CD4-positive, CD25-positive, alpha-beta regulatory T cell (primary cell): ENCODE measurements at places on chromosomes 7 and 10. TPM values are rescaled to one million over a fixed set of nuclear protein-coding genes. Genes with fewer than 3 reads are reported as not detected.

ICA1 gene
- 11.3 TPM for total RNA-seq

CRYGN gene
- total RNA-seq, result 0.39 TPM

MACROH2A2 gene
- 2.4 TPM for total RNA-seq

DNA sequence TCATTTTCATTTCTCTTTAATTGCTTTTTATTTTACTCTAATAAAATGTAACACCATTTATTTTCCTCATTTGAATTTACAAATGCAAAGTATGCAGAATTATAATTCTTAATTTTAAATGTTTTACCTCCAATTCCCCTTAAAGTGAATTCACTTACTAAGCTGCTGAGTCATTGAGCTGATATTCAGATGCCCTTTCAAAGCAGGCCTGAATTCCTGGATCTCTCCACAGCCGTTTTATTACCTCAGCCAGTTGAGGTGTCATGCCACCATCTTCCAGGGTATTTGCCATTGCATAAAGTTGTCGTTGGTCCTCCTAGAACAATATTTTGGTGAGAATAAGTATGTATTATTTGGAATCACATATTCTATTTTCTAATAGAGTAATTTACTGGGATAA is 33.2 kb downstream of the GNAT3 start:
- DNase-seq, result no peak

GHRHR gene
- not detected for total RNA-seq

- no peak for DNase-seq
Measured at GRCh38 chr7:148657929-148658328, 40.8 kb upstream of the CUL1 start.

DNA sequence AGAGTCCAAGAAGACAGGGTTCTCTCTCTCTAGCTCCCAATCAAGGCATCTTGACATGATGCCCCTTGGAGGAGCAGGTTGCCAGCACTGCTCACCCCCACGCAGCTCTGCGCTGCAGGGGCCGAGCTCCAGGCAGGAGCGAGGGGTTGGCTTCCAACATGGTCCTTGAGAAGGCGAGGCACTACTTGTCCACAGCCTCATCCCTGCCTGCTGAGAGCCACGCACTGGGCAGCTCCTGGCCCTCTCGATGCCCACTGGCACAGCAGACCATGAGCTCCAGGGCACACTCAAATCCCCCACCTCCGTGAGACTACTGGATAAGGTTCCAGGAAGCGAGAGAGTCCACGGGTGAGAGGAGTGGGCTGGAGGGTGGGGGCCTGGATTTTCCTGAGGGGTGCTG is 31.1 kb downstream of the RAMP3 start:
- no peak for DNase-seq

NAT16 gene
- not detected for total RNA-seq

DNA sequence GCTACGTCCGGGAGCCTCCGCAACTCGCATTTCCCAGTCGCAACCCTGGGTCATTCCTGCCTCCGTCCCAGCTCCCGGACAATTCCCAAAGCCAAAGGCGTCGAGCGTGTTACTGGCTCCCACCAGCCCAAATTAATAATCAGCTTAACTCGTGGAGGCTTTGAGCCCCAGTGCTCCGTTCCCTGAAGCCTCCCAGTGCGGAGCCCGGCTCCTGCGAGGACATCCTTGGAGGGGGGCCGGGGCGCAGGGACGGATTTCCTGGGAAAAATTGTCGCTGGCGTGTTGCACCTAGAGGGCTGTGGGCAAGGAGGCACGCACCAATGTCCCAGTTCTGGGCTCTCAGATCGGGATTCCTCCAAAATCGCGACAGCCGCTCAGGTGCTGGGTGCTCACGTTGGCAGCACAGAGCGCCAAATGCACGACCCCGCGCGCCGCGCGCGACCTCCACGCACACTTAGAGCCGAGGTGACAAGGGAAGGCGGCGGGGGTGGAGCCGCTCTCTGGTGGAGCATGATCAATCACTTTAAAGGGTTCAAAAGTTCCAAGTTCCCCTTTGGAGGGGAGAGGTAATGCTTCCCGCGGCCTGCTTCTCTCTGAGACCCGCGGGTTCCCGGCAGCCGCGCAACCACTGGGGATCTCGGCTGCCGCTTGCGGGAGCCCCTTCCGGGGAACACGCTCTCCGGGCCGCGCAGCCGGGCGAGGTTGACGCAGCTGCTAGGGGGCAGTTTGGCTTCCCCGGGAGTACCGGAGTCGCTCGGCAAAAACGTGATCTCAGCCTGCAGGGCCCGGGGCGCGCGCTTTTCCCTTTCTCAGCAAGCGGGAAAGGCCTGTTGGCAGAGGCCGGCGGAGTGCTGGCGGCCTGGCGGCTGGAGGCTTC is 25.5 kb downstream of the SKIDA1 start:
- no peak for DNase-seq

GRCh38 chr7:132240821-132241422 is 335.3 kb downstream of the PLXNA4 start:
- no peak for DNase-seq

EXOSC1 gene
- 42.2 TPM for total RNA-seq

- DNase-seq, result no peak
Measured at GRCh38 chr10:118017071-118017740, 29.5 kb downstream of the RAB11FIP2 start.

GIMAP1 gene
- total RNA-seq, result 17.1 TPM

GNG11 gene
- total RNA-seq, result 3.1 TPM

- no peak for DNase-seq
Measured at GRCh38 chr10:14454629-14455028, 123.9 kb upstream of the FRMD4A start.

DNA sequence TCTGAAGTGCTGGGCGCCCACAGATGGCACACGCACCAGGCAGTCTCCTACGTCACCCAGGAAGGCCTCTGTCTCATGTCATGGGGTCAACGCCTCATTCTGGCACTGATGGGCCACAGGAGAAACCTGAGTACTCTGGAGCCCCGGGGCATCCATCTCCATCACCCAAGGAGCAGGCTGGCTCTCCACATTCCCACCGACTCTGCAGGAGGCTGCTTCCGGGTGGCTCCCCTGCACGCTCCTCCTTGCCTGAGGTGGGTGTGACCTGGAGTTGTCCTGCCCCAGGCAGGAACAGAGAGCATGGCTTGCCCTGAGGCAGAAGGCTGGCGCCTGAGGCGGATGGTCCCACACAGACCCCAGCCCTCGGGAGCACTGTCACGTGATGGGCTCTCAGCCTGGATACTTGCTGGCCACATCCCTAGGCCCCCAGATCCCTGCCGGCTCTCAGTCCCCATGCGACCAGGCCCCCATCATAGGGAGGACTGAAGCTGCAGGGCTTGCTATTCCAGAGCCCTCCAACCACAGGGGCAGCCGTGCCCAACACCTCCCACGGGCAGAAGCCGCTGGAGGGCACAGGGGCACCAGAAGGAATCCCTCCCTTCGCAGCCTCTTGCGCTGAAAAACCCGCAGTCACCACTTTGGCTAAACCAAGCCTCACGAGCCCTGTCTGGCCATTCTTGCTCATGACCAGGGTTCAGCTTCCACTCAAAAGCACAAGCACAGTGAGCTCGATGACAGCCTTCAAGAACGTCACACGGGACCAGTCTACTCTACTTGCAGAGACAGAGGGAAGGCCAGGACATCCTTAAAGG is 80.7 kb downstream of the MAD1L1 start:
- no peak for DNase-seq

GRCh38 chr7:151459726-151460473 is 20.0 kb upstream of the CRYGN start:
- DNase-seq, result no peak

GRCh38 chr7:91514591-91514990 is 250.4 kb downstream of the FZD1 start:
- DNase-seq, result no peak

GRCh38 chr10:118948786-118949185 is 80.7 kb upstream of the NANOS1 start:
- DNase-seq, result no peak

DNA sequence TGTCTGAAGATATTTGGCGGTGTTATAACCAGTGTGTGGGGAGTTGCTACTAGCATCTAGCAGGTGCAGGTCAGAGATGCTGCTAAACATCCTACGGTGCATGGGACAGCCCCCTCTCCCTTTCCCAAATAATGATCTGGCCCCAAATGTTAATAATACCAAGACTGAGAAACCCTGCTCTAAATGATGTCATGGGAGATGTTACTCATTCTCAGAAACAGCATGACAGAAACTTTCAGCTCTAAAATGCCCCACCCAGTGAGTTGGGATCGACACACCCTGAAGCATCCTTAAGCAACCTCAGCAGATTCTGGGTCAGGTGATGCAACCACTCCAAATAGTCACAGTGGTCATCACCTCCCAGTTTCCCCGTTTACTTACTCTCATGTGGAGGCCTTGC is 108.8 kb upstream of the MPP7 start:
- DNase-seq, result no peak

DNA sequence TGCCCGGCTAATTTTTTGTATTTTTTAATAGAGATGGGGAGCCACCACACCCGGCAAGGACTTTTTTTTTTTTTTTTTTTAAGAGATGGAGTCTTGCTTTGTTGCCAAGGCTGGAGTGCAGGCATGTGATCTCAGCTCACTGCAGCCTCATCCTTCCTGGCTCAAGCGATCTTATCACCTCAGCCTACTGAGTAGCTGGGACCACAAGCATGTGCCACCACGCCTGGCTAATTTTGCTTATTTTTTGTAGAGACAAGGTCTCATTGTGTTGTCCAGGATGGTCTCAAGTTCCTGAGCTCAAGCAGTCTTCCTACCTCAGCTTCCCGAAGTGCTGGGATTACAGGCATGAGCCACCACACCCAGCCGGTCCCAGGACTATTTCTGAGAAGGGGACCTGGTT is 9.3 kb upstream of the MCU start:
- DNase-seq, result no peak

CELF2 gene
- total RNA-seq, result 230 TPM

DNA sequence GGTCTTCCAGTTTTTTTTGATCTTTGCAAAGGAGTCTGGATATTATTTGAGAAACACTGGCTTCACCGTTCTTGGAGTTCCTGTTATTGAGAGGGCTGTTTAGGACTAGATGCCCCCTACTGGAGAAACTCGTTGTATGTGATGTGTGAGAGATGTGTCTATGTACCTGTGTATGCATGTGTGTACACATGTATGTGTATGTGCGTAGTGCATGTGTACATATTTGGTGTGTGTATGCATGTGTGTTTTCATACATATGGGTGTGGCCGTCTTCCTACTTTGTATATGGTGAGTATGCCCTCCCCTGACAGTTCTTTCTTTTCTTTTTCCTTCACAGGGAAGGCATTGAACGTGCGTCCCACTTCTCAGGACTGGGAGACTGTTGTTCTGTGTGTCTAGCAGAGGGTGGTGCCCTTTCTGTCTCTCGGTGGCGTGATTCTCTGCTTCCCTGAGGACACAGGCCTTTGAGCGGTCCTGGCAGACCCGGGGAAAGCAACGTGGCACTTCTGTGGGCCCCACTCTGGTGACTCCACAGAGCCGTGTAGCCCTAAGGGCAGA is 3.0 kb upstream of the CALHM3 start:
- DNase-seq, result peak; percentile 87

GRCh38 chr10:28922127-28922526 is 244.8 kb downstream of the BAMBI start:
- DNase-seq, result no peak

- no peak for DNase-seq
Measured at GRCh38 chr7:42479816-42480633, 243.0 kb upstream of the GLI3 start.
